ENCODE measurements at places on chromosomes 16 and 17.

- no peak for DNase-seq
Measured at GRCh38 chr16:58464916-58465731, 34.8 kb upstream of the NDRG4 start.

DNA sequence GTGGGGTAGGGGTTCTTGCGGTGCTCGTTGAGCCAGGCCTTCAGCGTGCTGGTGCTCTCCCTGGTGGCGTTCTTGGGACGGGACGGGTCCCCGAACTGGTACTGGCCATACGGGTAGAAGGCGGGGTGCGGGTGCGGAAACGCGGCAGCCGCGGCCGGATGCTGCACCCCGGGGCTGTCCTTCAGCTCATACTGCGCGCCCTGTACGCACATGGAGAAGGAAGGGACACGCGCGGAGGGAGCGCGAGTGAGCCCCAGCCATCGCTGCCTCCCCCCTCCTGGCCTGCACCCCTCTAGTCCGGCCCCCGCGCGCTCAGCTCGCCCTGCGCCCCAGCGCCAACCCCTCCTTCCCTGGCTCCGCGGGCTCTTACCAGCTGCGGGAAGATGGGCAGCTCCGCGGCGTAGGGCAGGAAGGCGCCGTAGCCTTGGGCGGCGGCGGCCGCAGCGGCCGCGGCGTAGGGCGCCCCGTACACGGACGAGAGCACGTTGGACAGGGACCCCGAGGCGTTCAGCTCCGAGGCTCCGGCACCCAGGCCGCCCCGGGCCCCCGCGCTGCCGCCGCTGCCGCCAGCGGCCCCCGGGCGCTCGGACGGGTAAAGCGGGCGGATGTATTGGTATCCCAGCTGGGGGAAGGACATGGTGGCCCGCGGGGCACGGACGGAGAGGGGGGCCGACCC, 1.0 kb downstream of the IRX3 start:
- no peak for DNase-seq

GRCh38 chr17:10116267-10116666, 82.1 kb downstream of the GAS7 start:
- DNase-seq = no peak

DNA sequence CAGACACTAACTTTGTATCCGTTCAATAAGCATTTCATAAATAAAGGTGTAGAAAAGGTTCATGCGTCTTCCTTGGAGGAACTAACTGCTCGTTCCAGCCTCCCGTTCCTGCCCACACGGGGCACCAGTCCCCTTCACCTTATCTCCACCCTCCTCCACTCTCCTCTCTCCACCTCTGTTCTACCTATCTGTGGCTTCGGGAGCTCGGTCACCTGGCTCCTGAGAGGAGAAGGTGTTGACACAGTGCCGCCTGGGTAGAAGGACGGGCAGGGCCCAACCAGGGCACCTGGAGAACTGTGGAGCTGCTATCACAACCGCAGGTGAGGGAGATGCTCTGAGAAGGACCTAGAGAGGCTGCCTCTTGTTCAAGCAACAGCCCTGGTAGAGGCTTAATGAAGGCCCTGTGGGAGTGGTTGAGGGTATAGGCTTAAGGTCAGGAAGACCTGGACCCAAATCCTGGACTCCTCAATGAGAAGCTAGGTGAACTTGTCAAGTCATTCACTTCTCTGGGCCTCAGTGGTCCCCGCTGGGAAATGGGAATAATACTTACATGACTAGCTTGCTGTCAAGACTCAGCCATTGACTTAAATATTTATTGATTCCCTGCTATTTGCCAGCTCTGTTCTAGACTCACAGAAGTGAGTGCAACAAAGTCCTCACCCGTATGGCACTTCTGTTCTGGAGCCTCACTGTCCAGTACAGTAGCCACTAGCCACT, 9.6 kb upstream of the MINK1 start:
- DNase-seq = no peak

GRCh38 chr17:19645734-19646201, 2.8 kb upstream of the ALDH3A2 start:
- no peak for DNase-seq

DNA sequence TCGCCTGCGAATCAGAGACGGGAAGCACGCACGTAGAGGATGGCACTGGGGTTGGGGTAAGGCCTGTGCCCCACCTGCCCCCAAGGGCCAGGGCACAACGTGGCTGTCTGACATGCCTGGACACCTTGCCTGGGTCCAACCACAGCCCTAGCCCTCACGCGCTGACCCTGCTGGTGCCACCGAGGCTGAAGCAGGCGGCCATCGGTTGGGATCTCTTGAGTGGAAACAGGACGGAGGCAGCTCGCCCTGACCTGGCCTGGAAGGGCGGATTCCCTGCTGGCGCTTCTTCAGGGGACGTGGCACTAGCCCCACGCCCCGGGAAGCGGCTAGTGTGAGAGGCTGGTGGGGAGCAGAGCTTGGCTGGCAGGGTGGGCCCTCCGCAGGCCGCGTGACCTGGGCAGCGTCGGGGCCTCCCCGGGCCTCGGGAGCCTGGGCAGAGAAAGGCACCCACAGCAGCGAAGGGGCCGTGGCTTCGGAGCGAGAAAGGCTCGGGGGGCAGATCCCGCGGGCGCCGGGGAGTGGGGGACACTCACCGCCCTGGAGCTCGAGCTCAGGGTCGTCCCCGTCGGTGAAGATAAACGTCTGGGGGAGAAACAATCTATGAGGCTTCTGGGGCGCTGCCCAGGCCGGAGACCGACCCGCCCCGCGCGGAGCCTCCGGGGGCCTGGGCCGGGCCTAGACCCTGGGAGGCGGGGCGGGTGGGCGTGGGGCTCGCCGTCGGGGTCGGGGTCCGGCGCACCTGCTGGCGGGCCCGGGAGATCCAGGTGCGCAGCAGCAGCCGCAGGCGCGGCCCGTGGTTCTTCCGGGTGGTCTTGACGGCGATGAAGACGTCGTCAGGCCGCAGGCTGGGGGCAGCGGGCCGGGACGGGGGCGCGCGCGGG, 610 bp downstream of the RFNG start:
- no peak for DNase-seq

- DNase-seq = no peak
Measured at GRCh38 chr17:44549686-44550085, 7.6 kb upstream of the FZD2 start.

DNA sequence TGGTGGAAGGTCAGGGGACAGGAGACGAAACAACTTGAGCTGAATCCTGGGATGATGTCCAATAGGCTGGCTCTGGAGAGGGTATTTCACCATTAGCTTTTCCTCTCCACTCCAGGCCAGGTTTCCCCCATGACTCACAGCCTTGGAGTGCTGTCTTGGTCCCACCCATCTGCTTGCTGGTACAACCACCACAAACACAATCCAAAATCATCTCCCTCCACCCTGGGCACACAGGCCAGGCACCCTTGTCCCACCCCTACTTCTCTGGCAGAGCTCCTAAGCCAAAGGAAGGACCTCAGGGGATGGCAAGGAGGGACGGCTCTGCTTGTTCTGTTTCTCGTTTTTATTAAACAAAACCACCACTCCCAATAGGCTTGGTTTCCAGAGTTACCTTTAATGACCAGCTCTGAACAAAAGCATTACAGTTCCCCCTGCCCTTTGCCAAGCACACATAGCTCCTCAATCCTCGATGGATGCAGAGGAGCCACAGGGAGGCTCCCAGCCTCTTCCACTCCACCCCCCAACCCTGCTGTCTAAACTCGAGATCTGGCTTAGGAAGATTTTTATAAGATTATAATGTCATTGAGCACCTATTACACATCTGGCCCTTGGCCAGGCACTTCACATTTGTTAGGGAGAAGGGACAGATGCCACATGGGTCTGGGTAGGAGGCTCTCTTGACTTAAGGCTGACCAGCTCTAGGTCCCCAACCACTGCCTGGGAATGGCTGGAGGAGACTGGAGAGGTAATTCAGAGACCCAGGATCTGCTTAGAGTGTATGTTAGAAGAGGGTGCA, 13.3 kb downstream of the CAVIN1 start:
- DNase-seq = peak; percentile 58

GRCh38 chr17:65572581-65573281, 11.3 kb upstream of the AXIN2 start:
- no peak for DNase-seq

DNA sequence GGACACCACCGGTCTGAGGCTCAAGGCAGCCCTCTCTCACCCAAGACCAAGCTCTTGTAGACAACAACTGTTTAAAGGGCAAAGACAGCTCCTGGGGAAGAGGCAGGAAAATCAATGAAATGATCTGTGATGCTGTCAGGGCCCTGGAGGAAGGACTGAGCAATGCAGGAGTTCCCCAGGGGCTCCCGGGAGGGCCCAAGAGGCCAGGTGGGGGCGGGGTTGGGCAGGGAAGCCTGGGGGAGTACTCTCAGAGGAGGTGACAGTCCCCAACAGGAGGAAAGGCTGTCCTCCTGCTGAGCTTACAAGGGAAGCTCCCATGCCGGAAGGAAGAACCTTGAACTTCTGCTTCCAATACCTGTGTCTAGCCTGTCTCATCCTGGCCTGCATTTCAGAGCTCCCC, 8.3 kb upstream of the NOS2 start:
- DNase-seq = no peak

- no peak for DNase-seq
Measured at GRCh38 chr17:71909155-71909554, 211.7 kb upstream of the SOX9 start.

Measured in fibroblast of skin of left quadriceps (primary cell).